Glomerular endothelial cell (primary cell): ENCODE measurements at places on chromosomes 2 and 18.
A peak's percentile ranks its signal among the peaks of the same experiment; 100 is the strongest.

- DNase-seq, result no peak
These were observed 676.1 kb downstream of the RNF144A start for GRCh38 chr2:7593360-7593759.

DNA sequence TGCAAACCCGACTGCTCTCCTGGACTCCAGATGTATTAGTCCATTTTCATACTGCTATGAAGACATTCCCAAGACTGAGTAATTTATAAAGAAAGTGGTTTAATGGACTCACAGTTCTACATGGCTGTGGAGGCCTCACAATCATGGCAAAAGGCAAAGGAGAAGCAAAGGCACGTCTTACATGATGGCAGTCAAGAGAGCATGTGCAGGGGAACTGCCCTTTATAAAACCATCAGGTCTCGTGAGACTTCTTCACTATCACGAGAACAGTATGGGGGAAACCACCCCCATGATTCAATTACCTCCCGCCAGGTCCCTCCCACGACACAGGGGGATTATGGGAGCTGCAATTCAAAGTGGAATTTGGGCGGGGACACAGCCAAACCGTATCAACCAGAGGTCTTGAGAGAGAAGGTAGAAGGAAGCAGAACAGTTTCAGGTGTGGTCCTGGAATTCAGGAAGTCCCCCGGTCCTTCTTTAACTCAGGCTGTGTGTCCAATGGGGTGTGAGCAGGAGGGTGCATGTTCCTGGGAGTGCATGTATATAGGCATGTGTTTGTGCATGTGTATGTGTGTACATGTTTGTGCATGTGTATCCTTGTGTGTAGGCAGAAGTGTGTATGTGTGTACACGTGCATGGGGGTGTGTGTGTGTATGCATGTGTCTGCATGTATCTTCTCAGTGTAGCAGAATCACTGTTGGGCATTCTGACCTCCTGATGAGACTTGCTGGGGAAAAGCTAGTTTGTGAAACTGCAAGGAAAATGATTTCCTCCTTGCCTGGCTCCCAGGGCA lies 46.2 kb downstream of the GREB1 start:
- no peak for DNase-seq

- no peak for DNase-seq
These were observed 65.5 kb downstream of the EPB41L3 start for GRCh38 chr18:5478261-5478660.

- DNase-seq, result no peak
These were observed 131.8 kb downstream of the MREG start for GRCh38 chr2:215881582-215881981.

DNA sequence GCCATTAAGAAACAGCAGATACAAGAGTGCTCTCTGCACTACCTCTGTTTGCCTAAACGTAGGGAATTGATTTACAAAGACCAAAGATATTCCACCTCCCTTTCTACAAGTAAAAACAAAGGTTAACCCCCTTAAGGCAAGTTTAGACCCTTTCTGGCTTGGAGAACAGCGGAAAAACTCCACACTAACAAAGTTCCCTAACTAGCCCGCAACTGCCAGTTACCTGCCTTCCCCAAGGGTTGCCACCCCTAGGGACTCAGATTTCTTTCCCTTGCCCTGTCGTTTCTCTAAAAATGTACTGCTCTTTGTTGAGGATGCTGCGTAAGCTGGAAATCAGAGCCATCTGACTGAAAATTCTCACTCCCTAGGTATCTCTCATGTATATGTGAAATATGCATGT lies 627.5 kb upstream of the SOX11 start:
- DNase-seq, result no peak

GRCh38 chr2:121947674-121948073 lies 192.2 kb downstream of the TSN start:
- DNase-seq, result no peak

DNA sequence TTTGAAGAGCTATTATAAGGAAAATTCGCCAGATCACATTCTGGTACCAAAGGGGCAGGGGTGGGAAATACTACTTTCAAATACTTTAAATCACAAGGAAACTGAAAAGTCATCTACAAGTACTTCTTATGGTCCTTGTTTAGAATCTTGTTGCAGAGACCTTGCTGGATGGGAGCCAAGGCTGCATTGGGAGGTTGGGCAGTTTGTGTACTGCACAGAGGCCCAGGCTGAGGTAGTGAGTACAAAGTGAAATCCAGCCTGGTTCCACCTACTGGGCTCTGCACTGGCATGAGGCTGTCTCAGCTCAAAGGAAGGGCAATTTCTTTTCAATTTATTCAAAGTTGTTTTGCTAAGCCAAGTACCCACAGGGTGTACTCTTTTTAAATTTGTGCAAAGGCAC lies 140.3 kb upstream of the DLX2 start:
- no peak for DNase-seq

DNA sequence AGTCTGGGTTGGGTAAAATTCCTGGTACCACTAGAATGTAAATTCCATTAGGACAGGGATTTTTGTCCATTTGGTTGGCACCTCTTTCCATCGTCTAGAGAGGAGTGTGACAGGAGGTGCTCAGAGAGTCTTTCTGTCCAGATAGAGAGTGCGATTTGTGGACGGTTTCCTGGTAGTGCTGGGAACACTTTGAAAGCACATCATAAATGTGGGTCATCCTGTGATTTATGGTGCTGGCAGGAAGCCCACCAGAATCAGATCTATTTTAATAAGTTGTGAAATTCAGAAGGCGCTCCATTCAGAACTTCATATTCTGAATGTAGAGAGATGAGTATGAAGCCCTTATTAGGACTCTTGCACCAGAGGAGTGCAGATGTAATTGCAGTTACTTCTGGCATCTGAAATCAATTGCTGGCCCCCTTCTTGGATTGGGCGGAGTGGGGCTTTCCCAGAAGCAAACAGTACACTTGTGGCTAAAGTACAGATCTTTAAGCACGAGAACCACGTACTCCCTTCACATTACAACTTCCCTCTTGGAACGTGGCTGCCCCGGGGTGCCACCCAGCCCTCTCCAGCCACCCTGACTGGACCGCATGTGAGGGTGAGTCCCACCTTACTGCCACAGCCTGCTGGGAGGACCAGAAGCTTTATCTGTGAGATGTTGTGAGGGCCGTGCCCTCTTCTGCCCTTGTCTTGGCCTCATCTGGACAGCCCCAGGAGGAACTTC lies 243.2 kb downstream of the MYO3B start:
- no peak for DNase-seq

- no peak for DNase-seq
These were observed 99.6 kb downstream of the SGPP2 start for GRCh38 chr2:222523783-222524544.

DNA sequence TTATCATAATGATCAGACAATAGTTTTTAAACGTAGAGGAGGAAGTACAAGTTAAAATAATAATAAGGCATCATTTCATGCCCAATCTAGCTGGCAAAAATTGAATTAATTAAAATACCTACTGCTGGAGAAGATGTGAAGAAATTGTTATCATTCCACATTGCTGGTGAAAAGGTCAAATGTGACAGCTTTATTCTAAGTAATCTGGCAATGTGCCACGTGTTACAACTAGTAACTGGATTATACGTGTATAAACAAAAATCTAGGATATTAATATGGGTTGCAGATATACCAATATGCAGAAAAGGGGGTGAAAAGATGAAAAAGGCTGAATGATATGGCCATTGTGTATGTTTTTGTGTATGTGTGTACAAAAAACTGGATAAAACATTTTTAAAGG lies 32.4 kb downstream of the SMAD2 start:
- DNase-seq, result no peak

GRCh38 chr18:3424280-3424890 lies 25.6 kb upstream of the TGIF1 start:
- no peak for DNase-seq

DNA sequence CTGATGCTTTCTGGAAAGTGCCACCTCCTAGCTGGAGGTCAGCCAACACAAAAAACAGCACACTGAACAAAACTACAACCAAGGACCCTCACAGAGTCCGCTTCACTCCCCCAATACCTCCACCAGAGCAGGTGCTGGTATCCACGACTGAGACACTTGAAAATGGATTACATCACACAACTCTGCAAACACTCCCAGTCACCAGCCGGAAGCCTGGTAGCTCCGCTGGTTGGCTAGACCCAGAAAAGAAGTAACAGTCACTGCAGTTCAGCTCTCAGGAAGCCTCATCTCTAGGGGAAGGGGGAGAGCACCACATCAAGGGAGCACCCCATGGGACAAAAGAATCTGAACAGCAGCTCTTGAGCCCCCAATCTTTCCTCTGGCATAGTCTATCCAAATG lies 175.4 kb downstream of the LCLAT1 start:
- DNase-seq, result no peak

- no peak for DNase-seq
These were observed 51.2 kb downstream of the SLC14A2 start for GRCh38 chr18:45666520-45666919.

DNA sequence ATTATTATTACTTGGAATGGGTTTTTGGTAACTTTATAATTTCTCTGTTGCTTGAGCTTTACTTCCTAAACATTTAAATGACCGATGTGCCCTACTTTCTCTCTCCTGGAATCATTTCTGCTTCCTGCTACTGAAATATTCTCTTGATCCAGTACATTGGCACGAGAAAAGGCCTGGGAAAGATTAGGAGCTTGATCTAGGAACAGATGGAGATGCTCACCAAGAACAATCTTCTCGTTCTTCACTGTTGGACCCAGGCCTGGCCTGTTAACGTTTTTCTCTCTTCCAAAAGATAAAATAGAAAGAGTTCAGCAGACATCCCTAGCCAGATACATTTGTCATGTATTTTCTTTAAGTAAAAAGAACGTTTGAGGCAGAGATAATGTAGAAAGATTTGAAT lies 1356.8 kb upstream of the CRIM1 start:
- DNase-seq, result no peak

GRCh38 chr18:3013024-3013804 lies at the start of gene LPIN2:
Gene LPIN2, minus strand, starts transcription at chr18:3013144. Its CDS starts 52,304 bp downstream, at chr18:2960840.
- DNase-seq, result peak; percentile 68

- DNase-seq, result no peak
These were observed 14.8 kb downstream of the LPIN1 start for GRCh38 chr2:11761259-11761658.

DNA sequence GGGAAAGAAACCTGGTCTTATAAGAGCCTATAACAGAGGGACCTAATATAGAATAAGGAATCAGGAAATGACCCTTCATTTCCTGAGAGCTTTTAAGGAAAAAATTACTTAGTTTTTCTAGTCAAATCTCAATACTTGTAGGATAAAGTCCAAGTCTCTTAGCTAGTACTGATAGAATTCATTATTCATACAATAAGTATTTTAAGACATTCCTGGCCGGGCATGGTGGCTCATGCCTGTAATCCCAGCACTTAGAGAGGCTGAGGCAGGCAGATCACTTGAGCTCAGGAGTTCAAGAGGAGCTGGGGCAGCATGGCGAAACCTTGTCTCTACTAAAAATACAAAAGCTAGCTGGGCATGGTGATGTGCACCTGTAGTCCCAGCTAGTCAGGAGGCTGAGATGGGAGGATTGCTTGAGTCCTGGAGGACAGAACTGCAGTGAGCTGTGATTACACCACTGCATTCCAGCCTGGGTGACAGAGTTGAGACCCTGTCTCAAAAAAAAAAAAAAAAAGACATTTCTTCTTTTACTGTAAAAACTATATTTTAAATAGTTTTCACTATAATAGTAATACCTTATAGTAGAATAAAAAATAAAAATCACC lies 3.2 kb downstream of the RAB3GAP1 start:
- no peak for DNase-seq

- DNase-seq, result no peak
These were observed 1167.7 kb upstream of the ZEB2 start for GRCh38 chr2:145687442-145688134.

GRCh38 chr2:187057466-187057865 lies 208.5 kb upstream of the ZSWIM2 start:
- no peak for DNase-seq

DNA sequence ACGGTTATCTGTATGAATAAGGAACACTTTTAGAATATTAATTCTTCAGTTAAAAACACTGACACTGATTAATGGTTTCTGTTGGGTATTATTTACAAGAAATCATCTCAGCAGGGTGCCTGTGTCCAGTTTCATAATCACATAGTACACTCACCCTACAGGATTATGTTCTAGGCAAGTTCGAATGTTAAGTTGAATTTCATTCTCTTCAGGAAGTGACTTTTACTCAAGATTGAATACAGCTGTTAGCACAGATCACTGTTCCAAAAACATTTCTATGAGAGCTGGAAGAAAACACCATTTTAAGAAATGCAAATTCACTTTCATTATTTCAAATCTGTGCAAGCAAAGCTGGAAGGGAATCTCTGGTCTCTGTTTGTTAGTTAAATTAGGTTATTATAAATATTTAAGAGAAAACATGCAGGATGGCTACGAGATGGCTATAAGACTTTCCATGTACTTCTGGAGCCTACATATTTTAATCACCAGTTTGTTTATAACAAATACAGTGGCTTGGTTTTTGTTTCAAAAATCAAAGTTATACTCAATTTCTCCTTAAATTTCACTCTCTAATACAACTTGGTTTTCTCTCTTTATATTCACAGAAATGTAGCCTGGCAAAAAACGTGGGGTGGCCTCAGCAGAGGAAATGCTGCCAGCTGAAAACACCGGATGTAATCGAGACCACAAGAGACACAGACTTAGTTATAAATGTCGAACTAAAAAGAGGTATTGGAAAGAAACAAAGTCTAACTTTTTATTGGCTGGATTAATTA lies 65.8 kb downstream of the RBMS1 start:
- no peak for DNase-seq

- DNase-seq, result peak; percentile 10
These were observed 39.0 kb upstream of the STRN start for GRCh38 chr2:37005118-37005868.

- no peak for DNase-seq
These were observed 73.3 kb downstream of the TXNL1 start for GRCh38 chr18:56565046-56565445.

DNA sequence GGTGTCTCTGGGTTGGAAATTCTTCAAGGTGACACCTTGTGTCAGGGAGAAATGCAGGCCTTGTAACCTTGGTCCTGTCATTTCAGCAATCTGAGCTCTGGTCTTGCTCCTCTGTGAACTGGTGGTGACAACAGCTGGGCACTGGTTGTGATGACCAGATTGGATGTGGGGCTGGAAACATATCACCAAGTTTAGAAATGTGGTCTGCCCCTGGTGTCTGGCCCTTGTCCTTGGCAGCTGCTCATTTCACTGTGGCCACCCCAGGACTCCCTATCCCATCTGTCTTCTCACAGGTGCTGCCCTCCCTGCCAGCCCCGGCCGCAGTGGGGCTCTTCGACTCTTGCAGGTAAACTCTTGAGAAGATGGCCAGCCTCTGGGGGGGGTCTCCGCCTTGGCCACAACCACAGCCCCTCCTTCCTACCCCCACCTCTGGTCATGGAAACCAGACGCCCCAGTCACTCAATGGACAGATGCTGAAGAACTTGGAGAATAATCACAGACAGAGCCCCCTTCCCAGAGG lies 20.7 kb downstream of the SIX3 start:
- no peak for DNase-seq

DNA sequence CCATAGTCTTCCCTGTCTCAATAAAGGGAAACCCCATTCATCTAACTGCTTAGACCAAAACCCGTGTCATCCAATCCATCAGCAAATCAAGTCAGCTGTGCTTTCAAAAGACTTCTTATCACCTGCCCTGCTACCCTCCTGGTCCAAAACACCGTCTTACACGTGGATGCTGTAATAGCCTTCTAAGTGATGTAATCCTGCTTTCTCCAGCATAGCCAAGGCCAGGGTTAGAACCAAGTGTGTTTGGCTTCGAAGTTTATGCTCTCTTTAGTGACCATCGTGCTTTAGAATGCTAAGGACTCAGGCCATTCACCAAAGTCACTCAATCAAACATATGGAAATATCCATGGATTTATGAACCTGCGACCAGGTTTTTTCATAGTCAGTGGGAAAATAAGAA lies 25.5 kb downstream of the NEB start:
- no peak for DNase-seq

- DNase-seq, result no peak
These were observed 1.8 kb upstream of the HOXD8 start for GRCh38 chr2:176127774-176128072.
